ENCODE measurements at places on chromosomes 4 and X.

GRCh38 chr4:25786497-25787065, 76.2 kb downstream of the SEL1L3 start:
- no peak for DNase-seq

- peak; percentile 6 for DNase-seq
Observed at GRCh38 chrX:49230500-49231232, 2.5 kb downstream of the CACNA1F start.

GRCh38 chrX:40095583-40096394, 2.0 kb downstream of the BCOR start:
- no peak for DNase-seq

DNA sequence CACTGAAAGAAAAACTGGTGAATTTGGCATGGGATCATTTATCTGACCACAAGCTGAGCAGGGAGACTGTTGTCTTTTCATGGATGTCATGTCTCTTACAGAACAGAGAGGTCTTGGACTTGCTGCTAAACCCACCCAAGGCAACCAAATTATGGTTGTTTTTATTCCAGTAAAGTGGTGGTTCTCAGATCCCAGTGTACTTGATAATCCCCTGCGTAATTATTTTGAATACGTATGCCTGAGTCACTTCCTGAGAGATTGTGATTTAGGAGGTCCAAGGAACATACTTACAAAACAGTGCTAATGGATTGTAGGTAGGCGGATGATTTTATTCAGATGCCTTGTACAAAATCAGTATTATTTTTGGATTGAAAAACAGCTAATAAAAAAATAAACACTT, 585.6 kb downstream of the IL1RAPL1 start:
- no peak for DNase-seq

- no peak for DNase-seq
Observed at GRCh38 chr4:36206603-36207311, 37.6 kb downstream of the ARAP2 start.

DNA sequence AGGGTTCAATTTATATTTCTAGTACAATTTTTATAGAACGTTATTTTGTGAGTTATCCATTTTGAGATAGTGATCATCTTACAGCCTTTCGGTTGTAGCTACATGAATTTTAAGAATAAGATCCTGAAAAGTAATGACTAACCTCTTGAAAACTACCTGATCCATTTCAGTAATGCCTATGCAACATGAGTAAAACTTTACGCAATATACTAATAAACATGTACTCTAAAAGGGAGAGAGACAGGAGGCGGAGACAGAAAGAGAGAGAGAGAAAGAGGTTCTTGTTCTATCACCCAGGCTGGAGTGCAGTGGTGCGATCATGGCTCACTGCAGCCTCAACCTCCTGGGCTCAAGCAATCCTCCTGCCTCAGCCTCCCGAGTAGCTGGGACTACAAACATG, 816.1 kb downstream of the CCSER1 start:
- DNase-seq = no peak

GRCh38 chrX:13764765-13765164, 30.2 kb downstream of the OFD1 start:
- no peak for DNase-seq

DNA sequence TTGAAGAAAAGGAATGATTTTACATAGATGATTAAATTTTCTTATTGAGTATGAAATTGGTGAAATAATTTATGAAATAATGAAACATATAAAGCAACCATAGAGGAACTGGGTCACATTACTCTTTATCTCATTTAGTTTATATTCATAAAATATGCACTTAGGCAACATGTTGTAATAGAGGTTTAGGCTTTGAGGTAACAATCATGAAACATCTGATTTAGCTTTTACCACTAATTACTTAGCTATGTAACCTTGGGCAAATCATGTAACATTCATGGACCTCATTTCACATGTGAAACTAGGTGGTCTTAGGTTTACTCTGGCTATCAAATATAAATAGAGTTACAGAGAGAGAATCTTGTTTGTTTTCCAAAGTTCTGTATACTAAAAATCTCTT, 54.5 kb upstream of the SMARCA5 start:
- DNase-seq = no peak

- no peak for DNase-seq
Observed at GRCh38 chr4:113256946-113257345, 207.5 kb downstream of the ANK2 start.

- DNase-seq = no peak
Observed at GRCh38 chr4:169963998-169964397, 62.2 kb downstream of the MFAP3L start.

DNA sequence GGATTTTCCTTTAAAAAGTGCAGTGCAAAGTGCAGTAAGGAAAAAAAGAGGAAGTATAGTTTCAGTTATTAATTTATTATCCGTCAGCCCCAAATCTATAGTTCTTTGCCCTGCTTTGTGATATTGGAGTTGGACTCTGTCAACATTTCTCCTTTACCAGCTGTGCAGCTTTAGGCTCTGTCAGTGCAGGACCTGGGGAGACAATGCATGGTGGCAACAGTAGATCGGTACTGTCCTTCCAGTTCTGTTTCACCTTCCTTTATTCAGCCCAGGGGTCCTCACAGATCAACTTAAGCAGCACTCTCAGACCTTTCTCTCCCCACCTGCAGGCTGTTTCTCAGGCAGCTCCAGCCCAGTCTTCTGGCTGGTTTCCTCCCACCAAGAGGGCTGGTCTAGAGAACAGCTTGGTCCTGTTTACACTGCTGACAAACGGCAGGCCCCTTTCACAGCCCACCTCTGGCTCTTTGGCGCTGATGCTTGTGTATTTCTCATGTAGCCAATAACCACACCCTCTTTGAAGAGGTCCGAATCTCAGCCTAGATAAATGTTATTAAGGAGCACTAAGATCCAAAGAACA, 71.6 kb downstream of the MCUB start:
- no peak for DNase-seq

DNA sequence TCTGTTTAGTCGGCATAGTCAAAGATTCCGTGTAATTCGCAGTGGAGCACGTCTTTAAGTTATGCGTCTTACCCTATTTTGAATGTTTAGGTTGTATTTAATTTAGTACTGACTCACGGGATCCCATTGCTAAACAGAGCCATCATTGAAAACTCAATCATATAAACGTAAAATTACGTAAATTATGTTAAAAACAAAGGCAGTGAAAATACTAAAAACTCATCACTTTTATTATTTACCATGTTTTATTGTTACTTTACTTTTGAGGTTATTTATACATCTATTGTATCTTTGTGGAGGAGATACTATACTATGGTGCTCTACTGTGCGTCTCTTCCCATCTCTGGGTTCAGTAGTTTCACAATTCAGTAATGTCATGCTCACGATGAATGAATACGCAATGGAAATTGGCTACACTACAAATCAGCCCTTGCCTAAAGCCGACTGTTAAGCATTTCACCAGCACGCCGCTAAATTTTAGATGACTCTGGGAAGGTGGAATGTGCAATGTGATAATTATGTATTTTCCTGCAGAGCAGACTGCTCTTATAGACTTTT, 944 bp downstream of the FUNDC2 start:
- DNase-seq = no peak

DNA sequence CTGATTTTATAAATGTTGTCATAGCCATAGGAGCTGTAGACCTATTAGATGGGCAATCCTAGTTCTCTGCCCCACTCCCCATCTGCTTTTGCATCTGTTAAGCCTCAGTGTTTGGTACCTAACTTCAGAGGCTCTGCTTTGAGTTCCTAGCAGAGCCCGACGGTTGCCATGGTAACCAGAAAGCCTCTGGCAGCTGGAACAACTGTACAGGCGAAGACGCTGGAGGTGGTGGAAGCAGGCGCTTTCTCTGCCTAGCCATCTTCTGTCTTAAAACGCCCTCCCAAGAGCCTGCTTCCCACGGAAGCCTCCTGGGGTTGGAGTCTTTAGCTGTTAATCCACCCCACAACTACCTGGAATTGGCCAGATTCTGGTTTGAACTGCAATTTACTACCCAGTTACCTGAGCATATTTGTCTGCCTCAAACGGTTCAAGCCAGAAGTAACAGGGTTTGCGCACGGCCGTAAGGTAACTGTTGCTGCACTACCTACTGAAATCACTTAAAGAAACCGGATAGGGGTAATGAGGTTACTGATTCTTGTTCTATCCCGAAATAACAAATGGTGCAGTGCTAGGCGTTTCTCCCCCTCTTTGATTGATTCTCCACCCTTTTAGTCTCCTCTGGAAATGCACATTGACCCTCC, 1.0 kb upstream of the GABRG1 start:
- no peak for DNase-seq

DNA sequence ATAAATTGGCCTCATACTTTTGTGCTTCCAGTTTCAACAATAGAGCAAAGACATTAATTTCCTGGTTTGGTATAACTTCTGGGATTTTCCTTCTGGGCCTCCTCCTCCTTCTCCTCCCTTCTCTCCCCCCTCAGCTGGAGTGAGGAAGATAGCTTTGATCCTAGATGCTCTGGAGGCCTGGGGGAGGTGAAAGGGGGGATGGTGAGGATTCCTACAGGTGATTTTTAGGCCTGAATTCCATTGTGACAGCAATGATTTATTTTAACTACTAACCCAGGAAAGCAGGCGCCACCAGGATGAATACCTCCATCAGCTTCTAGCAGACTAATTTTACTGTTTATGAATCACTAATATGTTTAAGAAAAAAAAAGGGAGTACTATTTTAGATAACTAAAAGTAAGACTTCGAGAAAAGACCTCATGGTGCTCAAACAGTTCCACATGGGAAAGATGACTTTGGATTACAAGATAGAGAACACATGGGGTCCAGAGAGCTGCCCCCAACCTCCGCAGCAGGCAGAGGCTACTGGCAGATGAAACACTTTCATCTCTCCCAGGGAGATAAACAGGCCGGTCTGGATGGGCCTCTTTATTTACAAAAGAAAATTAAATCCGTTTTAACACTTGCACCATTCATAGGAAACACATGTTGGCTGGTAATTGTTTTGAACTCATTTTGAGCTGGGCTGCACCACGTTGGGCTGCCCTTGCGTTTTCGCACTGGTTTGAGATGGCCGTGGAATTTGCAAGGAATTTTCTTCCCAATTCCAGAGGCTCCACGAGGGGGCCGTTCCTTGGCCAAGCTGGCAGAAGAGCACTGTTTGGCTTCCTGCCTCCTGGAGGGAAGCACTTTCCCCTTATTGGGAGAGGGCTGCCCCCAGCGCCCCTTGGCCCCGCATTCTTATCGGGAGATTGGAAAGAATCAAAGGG, 125.1 kb upstream of the STX18 start:
- no peak for DNase-seq

GRCh38 chr4:85726555-85726954, 251.6 kb downstream of the ARHGAP24 start:
- DNase-seq = no peak

DNA sequence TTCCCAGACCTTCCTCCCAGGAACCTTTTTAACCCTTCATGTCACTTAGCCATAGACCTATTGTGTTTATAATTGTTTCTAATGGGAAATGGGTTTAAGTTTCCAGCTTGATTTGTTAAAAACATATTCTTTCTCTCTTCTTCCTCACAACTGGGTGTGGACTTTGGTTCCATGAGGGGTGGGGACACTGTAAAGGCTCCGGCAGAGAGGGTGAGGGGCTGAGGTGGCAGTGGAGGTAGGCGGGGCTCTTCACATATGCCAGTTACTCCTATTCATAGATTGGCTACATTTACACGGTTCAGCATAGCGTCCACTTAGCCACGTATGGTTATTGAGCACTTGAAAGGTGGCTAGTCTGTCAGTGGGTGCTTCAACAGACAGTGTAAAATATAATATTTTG, 7.8 kb downstream of the INTS6L start:
- no peak for DNase-seq

DNA sequence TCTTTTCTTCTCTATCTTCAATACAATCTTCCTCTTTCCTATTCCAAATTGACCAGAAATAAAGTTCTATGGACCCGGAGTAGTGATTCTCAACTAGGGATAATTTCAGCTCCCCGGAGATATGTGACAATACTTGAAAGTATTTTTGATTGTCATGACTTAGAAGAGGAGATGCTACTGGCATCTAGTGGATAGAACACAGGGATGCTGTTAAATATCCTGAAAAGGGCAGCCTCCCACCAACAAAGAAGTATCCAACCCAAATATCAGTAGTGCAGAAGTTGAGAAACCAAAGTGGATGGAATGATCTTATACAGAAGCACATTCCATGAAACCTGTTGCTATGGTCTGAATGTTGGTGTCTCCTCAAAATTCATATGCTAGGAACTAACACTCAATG, 65.7 kb upstream of the NDST3 start:
- DNase-seq = no peak

- DNase-seq = no peak
Observed at GRCh38 chr4:96698831-96699230, 858.9 kb downstream of the PDHA2 start.

GRCh38 chr4:2755821-2756690, at the start of gene TNIP2:
Gene TNIP2 (minus strand): TSS chr4:2756336. CDS start chr4:2756289, 47 bp downstream.
- DNase-seq = peak; percentile 59

DNA sequence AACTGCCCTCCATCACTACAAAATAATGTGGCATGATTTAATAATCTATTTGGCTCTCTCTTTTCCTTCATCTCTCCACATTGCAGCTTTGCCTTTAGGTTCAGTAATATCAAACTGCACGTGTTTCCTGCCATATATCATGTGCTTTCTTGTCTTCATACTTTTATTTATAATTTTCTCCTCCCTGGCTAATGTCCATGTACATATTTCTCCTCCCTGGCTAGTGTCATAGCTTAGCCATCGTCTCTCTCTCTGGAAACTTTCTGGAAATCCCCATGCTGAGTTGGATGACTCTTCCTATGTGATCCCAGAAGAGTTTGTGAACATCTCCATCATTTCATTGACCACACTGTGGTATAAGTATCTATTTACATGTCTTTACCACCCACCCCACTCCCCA, 21.3 kb upstream of the PDGFC start:
- no peak for DNase-seq

GRCh38 chr4:101621120-101621519, 169.4 kb upstream of the BANK1 start:
- no peak for DNase-seq

DNA sequence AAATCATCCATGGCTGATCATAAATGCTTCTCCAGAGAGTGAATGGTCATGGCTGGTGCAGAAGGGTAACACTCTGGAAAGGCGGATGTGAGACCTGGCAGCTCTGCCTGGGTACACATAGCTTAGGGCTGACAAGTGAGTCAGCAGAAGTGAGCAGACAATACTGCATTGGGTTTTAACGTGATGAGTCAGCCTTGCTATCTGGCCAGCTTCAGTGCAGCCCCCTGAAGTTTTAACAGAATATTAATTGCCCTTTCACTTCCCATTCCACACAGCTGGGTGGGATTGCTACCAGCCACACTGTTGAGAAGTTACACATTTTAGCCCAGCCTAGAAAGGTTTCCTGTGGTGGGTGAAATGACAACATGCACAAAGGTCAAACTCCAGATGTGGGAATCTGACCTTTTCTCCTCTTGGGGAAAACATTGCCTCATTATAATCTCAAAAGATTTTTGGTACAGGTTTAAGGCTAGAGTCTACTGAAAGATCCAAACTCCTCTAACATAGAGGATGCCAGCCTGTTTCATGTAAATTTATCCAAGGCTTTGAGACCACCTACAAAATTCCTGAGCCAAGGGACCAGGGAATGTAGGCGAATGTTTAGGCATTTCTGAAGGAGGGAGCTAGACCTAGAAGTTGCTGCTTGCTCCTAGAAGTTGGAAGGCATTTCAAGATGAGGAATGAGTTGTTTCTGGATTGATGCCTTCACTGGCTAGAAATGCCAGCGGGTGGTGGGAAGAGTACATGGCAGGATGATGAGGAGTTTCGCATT, 230.3 kb upstream of the PGRMC2 start:
- no peak for DNase-seq

- no peak for DNase-seq
Observed at GRCh38 chr4:147794314-147794680, 62.4 kb downstream of the ARHGAP10 start.

GRCh38 chr4:165384186-165384585, 5.4 kb downstream of the CPE start:
- no peak for DNase-seq
